ENCODE measurements at places on chromosomes 2 and 18.

- no peak for DNase-seq
Observed at GRCh38 chr2:178263159-178263860, 69.0 kb downstream of the OSBPL6 start.

- DNase-seq = no peak
Observed at GRCh38 chr2:206823178-206823577, 57.8 kb downstream of the FASTKD2 start.

- DNase-seq = no peak
Observed at GRCh38 chr2:147390475-147390874, 454.4 kb upstream of the ACVR2A start.

- peak; percentile 19 for DNase-seq
Observed at GRCh38 chr2:190270298-190270697, 49.3 kb downstream of the HIBCH start.

DNA sequence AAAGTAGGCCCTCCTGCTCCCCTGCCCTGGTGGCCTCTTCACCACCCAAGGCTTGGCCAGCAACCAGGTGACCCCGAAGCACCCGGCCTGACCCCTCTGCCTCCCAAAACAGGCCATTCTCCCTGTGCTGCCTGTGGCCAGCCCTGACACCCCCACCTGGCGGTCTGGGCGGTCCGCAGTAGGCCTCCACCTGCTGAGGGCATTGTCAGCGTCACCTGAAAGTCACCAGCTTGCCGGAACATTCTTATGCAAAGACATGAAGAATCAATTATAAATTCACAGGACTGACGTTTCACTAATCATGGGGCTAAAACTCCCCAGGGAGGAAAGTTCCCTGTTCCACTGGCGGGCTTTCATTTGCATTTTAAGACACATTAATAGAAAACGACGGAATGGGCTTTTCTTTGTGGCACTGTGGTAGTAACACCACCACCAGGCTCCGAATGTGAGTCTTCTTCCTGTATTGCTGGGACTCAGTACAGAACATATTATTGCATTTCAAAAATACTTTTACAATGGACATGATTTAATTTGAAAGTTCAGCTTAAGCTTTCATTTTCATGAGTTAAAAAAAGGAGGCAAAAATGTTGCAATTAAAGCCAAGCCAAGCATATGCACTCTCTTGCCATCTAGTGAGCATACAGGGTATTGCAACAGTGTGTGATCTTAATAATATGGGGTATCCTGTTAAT, 57.4 kb downstream of the ADI1 start:
- peak; percentile 53 for DNase-seq

- peak; percentile 40 for DNase-seq
Observed at GRCh38 chr18:6055711-6056110, 160.4 kb upstream of the TMEM200C start.

- no peak for DNase-seq
Observed at GRCh38 chr18:30044496-30044895, 998.0 kb downstream of the DSC3 start.

GRCh38 chr18:44090453-44090852, 590.2 kb upstream of the SETBP1 start:
- no peak for DNase-seq

DNA sequence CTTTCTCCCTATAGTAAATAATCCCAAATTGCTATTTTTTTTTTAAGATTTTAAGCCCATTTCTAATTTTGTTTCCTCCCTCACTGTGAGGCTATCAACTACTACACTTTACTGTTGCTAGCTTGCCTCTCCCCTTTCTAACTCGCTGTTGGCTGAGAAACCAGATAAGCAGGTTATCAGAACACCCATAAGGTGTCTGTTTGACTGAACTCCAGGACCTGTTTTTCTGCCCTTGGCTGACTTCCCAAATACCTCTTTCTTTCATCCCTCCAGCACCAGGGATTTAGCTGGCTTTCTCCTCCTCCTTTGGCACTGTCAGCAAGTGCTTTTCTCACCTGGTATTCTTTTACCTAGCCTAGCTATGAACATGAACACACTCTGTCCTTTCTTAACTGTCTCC, 11.1 kb downstream of the TRAK2 start:
- DNase-seq = no peak

DNA sequence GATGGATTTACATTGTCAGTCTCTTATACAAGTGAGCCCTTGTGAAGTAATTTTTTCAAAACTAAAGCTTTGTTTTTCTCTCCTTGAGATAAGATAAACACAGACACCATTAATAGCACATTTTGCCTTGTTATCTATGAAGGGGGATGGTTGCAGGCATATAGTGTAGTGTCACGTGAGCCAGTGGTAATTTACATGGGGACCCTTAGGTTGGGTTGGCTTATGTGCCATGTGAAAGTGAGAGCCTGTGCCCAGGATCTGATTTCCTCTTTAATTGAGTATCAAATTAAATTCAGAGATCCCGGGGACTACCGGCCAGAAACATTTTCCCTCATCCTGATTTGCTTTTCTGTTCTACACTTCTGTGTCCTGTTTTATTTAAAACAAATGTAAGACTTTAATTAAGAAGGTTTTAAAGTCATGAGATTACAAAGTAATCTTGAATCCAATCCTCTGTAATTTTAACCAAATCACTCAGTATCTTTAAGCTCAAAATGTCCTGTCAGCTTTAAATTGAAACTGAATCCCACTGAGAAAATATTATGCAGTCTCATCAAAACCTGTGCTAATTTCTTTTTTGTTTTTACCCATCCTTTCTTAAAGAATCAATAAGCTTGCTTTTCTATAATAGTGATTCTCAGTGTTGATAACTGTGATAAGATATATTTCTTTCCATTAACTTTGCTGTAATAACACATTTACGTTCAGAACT, 63.8 kb downstream of the PTPRM start:
- no peak for DNase-seq

DNA sequence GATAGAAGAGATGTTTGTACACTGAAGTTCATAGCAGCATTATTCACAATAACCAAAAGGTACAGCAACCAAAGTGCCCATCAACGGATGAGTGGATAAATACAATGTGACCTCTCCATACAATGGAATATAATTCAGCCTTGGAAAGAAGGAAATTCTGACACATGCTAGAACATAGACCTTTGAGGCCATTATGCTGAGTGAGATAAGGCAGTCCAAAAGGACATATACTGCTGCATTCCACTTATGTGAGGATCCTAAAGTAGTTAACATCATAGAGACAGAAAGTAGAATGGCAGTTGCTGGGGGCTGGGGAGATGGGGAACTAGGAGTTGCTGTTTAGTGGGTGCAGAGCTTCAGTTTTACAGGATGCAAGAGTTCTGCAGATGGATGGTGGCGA, 38.2 kb upstream of the GLI2 start:
- no peak for DNase-seq

GRCh38 chr2:205405194-205405593, 277.1 kb upstream of the NRP2 start:
- DNase-seq = peak; percentile 19

DNA sequence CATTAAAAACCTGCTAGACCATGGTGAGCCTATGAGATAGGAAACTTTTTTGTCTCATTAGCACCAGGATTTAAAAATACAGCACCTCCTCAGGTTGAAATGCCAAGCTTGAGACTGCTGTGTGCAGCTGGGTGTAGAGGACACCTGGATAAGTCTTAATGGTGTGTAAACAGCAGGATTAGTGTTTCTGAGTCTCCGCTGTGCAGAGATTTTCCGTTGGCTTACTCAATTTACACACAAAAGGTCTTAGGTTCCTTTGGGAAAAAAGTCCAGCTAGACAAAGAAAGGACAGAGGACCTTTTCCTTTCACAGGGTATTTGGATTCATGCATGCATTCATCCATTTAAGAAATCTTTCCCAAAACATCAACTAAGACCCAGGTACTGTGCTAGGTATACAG, 168.1 kb downstream of the NRXN1 start:
- no peak for DNase-seq

DNA sequence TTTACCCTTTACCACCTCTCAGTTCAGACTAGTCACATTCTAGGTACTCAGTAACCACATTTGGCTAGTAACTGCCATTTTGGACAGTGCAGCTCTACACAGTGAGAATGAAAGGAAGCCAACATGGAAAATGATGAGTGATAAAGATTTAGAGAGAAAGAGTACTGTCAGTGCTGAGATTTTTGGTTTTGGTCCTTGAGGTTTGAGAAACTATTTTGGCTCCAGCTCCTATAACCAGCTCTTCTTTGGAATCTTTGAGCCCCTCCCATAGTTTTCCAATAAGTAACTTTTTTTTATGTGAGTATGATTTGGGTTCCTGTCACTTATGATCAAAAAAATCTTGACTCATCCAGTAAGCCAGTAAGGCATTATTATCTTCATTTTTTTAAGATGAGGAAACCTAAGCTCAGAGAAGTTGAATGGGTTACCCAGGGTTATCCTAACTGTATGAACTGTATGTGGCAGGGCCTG, 173.0 kb downstream of the BABAM2 start:
- DNase-seq = no peak

GRCh38 chr2:168685600-168686451, 116.6 kb upstream of the NOSTRIN start:
- no peak for DNase-seq

DNA sequence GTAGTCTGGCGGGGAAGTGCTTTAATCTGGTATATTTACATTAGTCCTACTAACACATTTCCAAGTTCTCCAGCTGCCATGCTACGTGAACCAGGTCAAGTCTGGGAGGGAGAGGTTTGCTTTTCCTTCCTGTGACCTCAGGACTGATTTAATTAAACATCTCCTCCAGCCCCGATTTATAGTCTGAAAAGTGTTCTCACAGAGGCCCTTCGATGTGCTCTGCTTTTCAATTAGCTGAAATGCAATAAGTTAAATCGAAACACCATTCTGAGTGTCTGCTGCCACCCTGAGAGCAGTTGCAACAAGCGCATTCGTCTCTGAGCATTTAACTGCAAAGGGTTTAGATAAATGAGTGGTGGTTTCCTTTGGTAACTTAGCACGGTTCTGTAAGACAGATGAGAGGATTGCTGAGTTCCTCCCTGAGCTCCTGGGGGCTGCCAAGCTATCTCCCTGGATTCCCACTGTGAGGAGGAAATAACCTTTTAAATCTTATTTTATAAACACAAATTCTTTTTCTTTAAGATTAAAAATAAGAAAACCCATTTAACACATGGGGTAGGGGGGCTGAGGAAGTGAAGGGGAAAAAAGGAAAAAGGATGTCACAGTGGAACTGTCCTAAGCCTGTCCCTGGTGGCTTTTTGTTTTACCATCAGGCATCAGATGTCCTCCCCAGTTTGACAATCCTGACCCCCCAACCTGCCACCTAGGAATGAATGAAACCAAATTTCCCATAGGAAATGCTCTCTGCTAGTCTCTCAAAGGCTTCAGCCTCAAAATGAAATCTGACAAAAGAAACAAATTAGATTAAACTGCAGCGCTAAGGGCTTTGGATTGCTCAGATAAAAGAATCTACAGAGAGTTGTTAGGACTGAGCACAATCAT, 56.5 kb upstream of the CREB1 start:
- DNase-seq = peak; percentile 71

DNA sequence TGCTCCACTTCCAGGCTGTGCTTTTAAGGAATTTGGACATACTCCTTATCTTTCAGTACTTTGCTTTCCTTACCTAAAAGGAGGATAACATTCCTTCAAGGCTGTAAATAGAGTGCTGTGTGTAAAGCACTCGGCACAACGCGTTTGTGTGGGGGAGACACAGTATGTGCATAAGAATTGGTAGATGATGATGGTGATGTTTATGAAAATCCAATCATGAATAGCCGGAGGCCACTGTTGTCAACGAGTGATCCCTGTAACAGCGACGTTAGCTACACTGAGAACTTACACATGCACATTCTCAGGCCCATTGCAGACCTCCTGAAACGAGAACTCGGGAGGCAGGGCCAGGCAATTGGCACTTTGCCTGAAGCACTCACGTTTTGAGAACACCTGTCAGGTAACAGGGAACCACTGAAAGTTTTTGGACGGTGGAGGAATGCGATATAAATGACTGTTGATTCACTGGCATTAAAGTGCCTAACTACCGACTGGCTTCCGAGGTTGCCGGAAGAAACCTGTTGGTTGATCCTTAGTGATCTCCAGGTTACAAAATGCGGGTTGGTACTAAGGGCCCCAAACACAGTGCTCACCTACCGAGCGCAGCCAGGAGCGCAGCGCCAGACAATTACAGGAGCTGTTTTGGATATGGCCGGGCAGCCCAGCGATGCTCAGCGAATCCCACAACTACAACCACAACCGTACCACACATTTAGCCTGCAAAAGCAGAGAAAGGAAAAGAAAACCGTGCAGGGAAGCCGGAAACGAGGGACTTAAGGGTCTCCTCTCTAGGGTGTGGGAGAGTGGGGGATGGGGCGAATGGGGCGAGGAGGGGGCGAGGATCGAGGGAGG, 1.0 kb upstream of the MAP4K4 start:
- no peak for DNase-seq

GRCh38 chr2:221572821-221573429, 821 bp upstream of the EPHA4 start:
- DNase-seq = peak; percentile 4

GRCh38 chr2:197674060-197674459, 1.3 kb downstream of the RFTN2 start:
- DNase-seq = no peak

- no peak for DNase-seq
Observed at GRCh38 chr18:59469463-59470180, 110.6 kb upstream of the LMAN1 start.

DNA sequence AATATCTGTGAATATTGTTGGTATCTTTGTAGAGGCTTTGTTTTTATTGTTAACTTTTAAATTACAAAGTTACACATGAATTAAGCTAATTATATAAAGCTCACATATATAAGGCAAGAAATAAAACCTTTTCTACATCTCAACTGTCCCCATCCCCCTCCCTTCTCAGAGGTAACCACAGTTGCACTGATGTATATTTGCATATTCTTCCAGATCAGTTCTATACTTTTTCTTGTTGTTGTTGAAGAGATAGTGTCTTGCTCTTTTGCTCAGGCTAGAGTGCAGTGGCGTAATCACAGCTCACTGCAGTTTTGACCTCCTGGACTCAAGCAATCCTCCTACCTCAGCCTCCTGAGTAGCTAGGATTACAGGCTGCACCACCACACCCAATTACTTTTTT, 36.0 kb upstream of the CDC42EP3 start:
- DNase-seq = no peak

DNA sequence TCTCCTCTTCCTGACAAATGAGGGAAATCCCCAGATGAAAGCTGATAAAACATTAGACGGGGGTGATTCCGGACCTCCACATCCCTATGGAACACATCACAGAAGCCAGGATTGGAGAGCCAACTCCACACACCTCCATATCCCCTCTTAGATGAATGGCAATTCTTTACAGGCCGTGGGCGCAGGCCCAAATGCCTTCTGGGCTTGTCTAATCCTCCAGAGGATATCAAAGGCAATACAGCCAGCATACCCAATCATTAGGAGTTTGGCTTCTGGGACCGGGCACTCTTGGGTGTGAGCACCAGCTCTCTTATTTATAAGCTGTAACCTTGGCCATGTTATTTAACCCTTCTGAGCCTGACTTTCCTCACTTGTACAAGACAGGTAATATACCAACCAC, 15.0 kb upstream of the CYP1B1 start:
- DNase-seq = no peak
